Esophagus muscularis mucosa (tissue), 4 donors: ENCODE measurements at places on chromosomes 4 and X. TPM values are rescaled to one million over a fixed set of nuclear protein-coding genes. Genes with fewer than 3 reads are reported as not detected.
A peak's percentile ranks its signal among the peaks of the same experiment; 100 is the strongest.

AR gene
- total RNA-seq, result 4.5 TPM

- no peaks in the 10 kb centered on the region for H3K4me1 ChIP-seq
- H3K27ac ChIP-seq, result no peak overlapping the region
- no peaks in the 10 kb centered on the region for H3K36me3 ChIP-seq
- no peak overlapping the region for H3K4me3 ChIP-seq
Observed at GRCh38 chr4:44415251-44415650, 33.4 kb downstream of the KCTD8 start.

DNA sequence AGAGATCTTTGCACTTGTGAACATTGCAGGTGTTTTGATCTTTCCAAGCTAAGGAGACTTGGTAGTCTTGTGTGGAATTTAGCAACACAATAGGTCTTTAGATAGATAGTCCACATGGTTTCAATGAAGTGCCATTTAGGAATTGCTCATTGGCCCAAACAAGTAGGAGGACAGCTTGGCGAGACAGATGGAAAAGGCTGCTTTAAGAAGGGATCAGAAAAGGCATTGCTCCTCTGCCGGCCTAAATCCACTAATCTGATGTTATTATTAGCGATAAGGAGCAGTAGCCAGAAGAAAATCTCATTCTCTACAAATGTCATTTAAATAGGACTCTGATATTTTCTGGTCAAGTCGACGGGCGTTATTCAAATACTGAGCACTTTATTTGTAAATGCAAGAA is 99.7 kb downstream of the AFF2 start:
- H3K27me3 ChIP-seq, result no peaks in the 10 kb centered on the region
- H3K4me1 ChIP-seq, result no peaks in the 10 kb centered on the region
- H3K27ac ChIP-seq, result no peak overlapping the region
- no peak for DNase-seq
- H3K4me3 ChIP-seq, result no peak overlapping the region

DNA sequence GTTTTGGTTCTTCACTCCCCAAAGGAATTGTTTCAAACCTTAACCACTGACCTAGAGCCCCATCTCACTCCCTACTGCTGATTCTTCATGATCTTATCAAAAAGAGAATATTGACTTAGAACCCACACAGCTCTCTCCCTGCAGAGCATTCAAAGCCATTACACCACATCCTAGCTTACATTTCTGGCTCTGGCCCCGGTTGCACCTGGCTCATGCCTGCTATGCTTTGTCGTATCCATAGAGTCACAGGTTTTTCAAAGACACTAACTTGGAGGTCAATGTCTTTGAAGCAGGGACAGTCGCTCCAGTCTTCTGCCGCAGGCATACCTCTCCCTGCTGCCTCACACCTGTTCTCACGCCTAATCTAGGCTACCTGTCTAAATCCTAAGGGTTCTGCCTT is 42.7 kb upstream of the FGFBP2 start:
- H3K27ac ChIP-seq, result no peak overlapping the region
- no peaks in the 10 kb centered on the region for H3K27me3 ChIP-seq
- peaks cover 9% of the 10 kb centered on the region for H3K4me1 ChIP-seq
- H3K4me3 ChIP-seq, result no peak overlapping the region
- no peak for DNase-seq

MAGEE1 gene
- total RNA-seq, result 1.5 TPM

DNA sequence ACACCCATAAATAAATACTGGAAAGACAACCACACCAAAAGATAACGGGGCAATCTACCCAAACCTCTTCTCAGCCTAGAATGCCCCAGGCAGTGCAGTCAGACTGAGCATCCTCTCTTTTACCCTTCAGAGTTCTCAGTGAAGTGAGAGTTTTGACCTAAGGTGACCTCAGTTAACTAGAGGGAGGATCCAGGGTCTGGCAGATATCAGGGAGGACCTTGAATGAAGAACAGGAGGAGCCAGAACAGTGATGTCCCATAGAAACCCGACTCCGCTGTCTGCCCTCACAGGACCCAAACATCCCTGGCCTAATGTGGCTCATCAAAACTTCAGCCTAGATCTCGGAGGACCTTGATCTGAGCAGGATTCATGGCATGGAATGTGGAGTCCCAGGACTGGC is at the start of gene MAGEB3:
Gene MAGEB3 (plus strand): TSS at position 263 of the 400 bp plus-strand sequence. CDS start 5,268 bp downstream, outside the sequence.
- no peak within 1 kb of the TSS for H3K27ac ChIP-seq
- no peaks in the 10 kb centered on the region for H3K36me3 ChIP-seq
- H3K27me3 ChIP-seq, result no peaks in the 10 kb centered on the region
- no peak within 1 kb of the TSS for H3K4me3 ChIP-seq
- H3K4me1 ChIP-seq, result no peaks in the 10 kb centered on the region

DNA sequence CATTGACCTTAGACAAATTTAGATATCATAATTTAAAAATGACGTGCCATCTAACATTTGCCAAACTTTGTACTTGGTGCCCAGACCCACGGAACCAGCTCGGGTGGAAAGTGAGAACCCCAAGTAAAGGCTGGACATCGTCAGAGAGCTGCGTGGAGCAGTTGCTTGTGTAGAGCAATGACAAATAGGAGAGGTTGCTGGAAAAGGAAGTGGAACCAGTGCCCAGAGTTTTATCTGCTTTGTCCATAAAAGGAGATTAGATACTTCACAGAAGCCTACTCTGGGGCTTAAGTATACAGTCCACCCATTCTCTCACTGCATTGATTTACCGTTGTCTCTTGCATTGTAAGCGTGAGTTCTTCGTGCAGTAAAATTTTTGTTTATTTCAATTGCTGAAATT is 5.4 kb upstream of the TBC1D1 start:
- peaks cover 55% of the 10 kb centered on the region for H3K4me1 ChIP-seq
- DNase-seq, result peak; percentile 72
- H3K27ac ChIP-seq, result peak overlapping the region; percentile 96

DNA sequence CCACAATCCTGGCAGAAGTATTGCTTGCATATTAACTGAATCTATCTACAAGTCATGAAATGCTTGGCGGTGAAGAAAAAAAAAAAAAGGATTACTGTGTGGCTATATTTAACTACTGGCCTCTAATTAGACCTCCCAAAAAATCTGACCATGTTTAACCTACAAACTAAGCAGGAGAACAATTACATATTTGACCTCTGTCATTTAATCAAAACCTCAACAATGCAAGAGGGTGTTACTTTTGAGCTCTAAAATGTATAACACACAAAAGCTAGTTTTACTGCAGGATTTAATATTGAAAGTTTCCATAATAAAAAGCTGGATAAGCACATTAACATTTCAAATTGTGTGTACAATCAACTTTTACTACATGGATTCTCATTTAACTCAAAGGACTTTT is 1.5 kb downstream of the ITM2A start:
- no peaks in the 10 kb centered on the region for H3K4me1 ChIP-seq
- H3K27me3 ChIP-seq, result no peaks in the 10 kb centered on the region
- H3K27ac ChIP-seq, result no peak overlapping the region

USP17L18 gene
- total RNA-seq, result not detected

- no peaks in the 10 kb centered on the region for H3K27me3 ChIP-seq
- H3K27ac ChIP-seq, result peak overlapping the region; percentile 82
- no peaks in the 10 kb centered on the region for H3K36me3 ChIP-seq
- peaks cover 59% of the 10 kb centered on the region for H3K4me1 ChIP-seq
- no peak overlapping the region for H3K4me3 ChIP-seq
Observed at GRCh38 chr4:137664046-137664387, 131.7 kb upstream of the PCDH18 start.

DCX gene
- 0.11 TPM for total RNA-seq

DNA sequence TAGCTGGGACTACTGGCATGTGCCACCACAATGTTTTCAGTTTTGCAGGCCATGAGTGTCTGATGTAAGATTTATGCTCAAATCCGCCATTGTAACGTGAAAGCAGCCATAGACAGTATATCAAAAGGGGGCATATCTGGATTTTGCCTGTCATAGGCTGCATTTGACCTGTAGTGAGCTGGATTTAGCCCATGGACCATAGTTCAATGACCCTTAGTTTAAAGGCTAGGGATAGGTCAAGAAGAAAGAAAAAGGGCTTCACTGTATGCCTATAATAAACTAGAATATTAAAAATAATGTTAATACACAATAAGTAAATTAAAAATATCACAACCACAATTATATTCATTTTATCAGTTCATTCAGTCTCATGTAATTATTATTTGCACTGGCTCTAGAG is 181.8 kb downstream of the STIM2 start:
- H3K36me3 ChIP-seq, result no peaks in the 10 kb centered on the region
- no peak overlapping the region for H3K4me3 ChIP-seq
- H3K27me3 ChIP-seq, result peaks cover 6% of the 10 kb centered on the region

UPF3B gene
- total RNA-seq, result 7.1 TPM

DNA sequence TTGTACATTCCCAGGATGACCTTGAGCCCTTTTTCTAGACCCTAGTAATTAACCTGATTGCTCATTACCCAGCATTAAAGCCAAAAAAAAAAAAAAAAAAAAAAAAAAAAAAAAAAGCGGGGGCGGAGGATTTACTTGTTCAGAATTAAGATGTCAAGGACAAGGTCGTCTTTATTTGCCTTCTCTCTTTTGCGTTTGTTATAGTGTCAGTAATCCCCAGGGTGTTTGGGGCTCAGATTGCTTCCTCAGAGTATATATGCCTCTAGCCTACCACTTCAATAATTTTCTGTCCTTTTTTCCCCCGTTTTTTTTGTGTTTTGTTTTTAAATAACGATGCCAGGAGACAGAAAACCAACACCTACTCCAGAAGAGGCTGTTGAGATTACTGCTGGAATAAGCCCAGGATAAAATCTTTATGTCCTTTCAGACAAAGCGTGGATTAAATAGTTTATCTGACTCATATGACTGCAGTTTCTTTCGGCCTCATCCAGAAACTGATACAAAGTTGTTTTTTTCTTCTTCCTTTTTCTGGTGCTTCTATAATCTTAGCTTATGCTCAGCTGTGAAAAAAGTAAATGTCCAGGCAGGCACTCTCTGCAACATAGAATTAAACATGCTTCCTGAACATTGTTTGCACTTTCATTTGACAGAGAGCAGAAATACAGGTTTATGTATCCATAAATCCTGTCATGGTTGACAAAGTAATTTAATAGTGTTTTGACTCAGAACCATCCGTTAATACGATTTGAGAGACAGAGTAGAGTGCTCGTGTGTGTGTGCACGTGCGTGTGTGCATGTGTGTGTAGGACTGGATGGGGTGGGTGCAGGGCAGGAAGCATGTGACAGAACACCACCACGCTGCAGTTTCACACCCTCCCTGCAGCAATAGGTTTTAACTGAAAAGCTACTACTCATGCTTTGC is 138.6 kb downstream of the AFF1 start:
- no peak for DNase-seq
- H3K4me1 ChIP-seq, result peaks cover 64% of the 10 kb centered on the region
- H3K27ac ChIP-seq, result peak overlapping the region; percentile 64
- H3K36me3 ChIP-seq, result no peaks in the 10 kb centered on the region

- DNase-seq, result no peak
- no peaks in the 10 kb centered on the region for H3K4me1 ChIP-seq
- H3K27ac ChIP-seq, result no peak overlapping the region
- no peaks in the 10 kb centered on the region for H3K36me3 ChIP-seq
- no peak overlapping the region for H3K4me3 ChIP-seq
Observed at GRCh38 chr4:182745237-182745636, 171.9 kb downstream of the DCTD start.
